Activated T-cell treated with anti-CD3 and anti-CD28 coated beads, Interleukin-2, amount 50 U/mL, for 48 hours (primary cell): ENCODE measurements at places on chromosomes 2 and 18.

DNA sequence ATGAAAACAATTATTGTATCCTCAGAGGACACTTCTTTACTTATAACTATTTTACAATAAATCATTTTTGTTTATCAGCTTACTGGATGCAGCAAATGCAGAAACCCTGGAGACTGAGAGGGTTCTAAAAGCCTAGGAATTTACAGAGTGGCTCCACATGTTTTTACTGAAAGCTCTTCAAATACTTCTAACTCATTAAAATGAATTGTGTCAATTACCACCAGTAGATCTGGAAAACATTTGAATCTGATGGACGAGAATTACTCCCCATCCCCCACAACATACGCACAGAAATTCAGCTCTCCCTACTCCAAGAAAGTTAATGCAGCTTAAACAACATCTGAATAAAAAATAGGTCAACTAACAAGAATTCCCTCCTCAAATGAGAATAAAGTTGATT is 319.8 kb upstream of the FIGN start:
- DNase-seq, result no peak

DNA sequence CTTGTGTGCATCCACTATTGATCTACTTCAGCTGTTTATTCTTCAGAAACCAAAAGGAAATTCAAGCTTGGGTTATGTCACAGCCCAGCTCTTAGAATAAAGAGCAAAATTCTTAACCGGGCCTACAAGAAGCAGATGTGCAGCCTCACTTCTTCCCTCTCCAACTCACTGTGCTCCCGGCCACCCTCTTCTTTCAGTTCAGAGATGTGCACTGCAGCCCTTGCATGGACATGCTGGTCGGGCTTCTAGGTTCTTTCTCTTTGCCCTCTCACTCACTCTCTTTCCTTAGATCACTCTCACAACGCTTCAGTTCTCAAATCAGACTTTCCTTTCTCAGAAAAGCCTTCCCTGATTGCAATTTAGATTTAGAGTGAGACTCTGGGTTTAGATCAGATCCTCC is 104.1 kb downstream of the CHN1 start:
- DNase-seq, result peak; percentile 22

DNA sequence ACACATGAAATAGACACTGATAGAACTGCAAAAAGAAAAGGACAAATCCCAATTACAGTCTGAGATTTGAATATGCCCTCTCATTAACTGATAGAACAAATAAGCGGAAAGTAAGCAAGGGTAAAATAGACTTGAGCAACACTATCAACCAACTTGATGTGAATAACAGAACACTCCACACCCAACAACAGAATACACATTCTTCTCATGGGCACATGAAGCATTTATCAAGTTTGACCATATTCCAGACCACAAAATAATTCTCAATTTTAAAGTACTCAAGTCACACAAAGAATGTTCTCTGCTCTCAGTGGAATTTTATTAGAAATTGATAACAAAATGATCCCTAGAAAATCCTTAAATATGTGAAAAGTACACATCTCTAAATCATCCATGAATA is 19.0 kb downstream of the ETAA1 start:
- DNase-seq, result no peak

DNA sequence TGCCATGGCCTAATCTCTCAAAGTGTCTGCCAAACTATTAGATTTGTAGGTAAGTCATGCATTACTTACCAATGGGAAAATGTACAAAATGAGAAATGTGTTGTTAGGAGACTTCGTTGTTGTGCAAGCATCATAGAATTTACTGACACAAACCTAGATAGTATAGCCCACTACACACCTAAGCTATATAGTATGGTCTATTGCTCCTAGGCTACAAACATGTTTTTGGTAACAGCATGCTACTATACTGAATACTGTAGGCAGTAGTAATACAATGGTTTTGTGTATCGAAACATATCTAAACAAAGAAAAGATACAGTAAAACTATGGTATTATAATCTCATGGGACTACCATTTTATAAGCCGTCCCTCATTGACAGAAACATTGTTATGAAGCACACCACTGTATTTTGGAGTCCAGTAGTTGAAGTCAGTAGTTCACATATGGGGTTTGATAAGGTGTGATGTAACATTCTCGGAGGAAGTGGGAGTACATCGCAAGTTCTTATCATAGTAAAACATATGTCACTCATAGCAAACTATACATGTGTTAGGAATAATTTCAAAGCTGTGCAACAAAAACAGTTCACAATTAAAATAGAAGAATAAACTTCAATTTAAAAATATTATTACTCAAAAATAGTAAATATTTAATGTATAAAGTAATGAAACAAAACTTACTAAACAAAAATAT is 12.0 kb upstream of the GTF2A1L start:
- DNase-seq, result no peak

DNA sequence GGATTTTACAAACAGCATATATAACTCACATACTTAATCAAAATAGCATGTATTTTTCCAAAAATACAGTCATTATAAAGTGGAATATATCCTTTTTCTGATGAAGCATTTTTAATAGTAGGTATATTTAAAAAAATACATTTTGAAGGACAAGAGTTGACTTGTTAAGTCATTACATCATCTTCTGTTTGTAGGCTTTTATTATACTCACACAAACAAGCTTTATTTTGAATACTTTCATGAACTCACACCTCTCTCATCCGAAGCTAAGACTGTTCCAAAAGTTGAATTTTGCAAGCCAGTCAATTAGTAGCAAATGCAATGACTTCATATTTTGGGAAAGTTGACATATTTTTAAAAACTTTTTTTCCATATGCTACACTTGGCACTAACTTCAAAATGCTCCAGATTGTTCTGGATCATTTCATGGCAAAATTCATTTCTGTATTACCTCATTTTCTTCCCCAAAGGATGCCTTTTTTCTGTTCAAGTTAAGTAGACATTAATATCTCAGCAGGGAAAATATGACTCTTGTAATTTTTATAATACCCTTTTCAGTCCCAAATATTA is 68.5 kb upstream of the WDR75 start:
- no peak for DNase-seq

- peak; percentile 62 for DNase-seq
Measured at GRCh38 chr18:50879302-50880118, 592 bp downstream of the ME2 start.
